ENCODE measurements at places on chromosomes 13 and 19.

DNA sequence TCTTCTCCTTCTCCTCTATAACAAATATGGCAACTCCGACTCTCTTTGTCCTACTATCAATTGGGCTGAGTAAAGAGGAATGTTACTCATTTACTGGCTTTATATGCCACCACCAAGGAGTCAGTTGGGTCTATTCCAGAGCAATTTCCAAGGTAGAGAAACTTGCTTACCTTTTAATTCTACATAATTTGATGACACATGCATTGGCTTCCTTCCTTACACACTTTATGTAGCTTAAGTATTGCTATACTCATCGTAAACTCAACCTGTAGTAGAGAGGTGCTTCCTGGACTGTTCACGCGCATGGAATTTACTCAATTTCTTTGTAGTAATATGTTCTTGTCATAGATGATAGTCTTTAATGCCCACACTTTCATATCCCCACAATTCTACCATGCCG is 160.7 kb downstream of the LMO7 start:
- no peak for DNase-seq

GRCh38 chr13:111039735-111040134 is 75.4 kb upstream of the ARHGEF7 start:
- DNase-seq, result no peak

DNA sequence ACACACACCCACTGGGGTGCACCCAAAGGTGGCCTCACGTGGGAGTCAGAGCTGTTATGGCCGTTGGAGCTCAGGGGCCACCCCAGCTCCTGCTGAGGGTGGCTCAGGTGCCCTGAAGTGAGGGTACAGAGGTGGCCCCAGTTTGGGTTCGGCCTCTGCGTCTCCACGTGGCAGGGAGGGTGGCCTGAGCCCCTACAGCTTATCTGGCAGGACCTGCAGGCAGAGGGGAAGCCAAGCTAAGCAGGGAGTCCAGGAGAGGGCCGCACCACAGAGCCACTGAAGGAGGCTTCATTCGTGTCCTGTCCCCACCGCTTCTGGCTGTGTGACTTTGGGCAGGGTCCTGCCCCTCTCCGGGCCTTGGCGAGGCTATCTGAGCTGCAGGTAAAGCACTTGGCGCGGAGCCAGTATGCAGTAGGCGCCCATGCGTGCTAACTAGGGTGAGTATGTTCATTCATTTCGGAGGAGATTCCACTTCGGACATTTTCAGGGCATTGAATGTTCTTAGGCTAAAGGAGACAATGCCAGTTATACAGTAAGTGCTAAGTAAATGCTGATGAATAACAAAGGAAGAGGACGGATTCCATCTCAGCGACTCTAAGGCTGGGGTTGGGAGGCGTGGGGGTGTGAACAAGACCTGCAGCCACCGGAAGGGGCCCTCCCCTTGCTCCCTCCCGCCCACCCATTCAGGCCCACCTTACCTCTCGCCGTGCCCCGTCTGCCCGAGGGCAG is 4.9 kb downstream of the REX1BD start:
- DNase-seq, result no peak

GRCh38 chr13:60093425-60094019 is 70.2 kb downstream of the DIAPH3 start:
- no peak for DNase-seq

- DNase-seq, result no peak
Observed at GRCh38 chr13:42395086-42395821, 123.3 kb downstream of the AKAP11 start.

- DNase-seq, result no peak
Observed at GRCh38 chr19:16470541-16470910, 1.2 kb downstream of the EPS15L1 start.

GRCh38 chr19:35899547-35900214 is 659 bp downstream of the NFKBID start:
- peak; percentile 48 for DNase-seq

DNA sequence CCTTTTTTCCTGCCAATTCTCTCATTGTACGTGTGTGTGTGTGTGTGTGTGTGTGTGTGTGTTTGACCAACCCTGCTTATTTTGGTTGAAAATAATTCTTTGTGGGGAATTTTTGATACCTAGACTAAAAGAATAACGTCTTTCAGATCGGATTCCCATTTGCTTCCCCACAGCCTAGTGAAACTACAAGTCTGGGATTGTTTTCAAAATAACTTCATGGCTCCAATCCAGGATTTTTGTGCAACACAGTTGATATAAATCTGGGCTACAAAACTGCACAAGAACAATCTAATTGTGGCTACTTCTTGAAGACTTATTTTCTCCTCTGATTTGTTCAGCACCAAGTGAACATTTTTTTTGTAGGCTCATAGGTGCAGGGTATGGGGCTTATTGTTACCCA is 332.8 kb upstream of the MIR17HG start:
- DNase-seq, result no peak

GRCh38 chr13:101382086-101382485 is 34.2 kb downstream of the NALCN start:
- DNase-seq, result no peak

DNA sequence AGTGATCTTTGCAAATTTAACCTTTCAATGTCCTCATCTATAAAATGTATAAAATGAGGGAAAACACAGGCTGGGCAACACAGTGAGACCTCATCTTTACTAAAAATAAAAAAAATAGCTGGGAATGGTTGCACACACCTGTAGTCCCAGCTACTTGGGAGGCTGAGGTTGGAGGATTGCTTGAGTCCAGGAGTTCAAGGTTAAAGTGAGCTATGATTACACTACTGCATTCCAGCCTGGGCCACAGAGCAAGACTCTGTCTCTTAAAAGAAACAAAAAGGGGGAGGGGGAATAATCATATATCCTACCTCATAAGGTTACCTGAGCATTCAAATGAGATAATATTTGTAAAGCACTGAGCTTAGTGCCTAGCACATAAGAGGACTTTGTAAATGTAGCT is 5.8 kb downstream of the MTRF1 start:
- no peak for DNase-seq

GRCh38 chr19:56692206-56692895 is 20.8 kb upstream of the ZNF835 start:
- DNase-seq, result peak; percentile 67

- no peak for DNase-seq
Observed at GRCh38 chr13:44652168-44652567, 76.0 kb upstream of the TSC22D1 start.

DNA sequence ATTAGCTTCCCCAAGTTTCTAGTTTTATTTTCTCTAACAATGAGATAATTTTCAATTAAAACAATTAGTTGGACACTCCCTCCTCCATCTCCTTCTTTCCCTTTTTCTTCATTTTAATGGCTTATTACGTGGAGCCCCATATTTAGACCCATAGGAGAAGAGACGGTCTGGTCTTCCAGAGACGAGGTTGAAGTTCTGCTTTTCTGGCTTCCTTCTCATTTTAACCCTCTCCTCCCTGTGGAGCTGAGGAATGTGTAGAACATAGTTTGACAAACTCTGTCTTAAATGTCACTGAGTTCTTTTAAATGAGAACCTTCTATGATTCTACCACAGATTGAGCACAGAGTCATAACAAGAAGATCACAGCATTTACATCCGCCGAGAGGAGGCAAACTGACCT is 86.8 kb downstream of the EDNRB start:
- no peak for DNase-seq

DNA sequence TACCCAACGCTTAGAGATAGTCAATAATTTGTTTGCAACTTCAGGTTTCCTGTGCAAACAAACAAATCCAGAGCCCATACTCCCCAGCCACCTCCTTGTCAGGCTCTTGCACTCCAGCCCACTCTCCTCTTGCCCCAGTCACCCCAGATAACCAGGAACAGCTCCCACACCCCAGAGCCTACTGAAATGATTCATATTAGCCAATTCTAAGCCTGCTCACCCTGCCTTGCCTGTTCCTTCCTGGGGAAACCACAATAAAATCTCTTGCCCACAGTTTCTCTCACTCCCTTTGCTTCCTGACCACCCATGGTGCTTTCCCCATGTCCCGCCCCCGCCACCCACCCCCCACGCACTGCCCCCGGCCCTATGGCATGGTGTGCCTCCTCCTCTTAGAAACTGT is 3.8 kb upstream of the ACTL9 start:
- no peak for DNase-seq

DNA sequence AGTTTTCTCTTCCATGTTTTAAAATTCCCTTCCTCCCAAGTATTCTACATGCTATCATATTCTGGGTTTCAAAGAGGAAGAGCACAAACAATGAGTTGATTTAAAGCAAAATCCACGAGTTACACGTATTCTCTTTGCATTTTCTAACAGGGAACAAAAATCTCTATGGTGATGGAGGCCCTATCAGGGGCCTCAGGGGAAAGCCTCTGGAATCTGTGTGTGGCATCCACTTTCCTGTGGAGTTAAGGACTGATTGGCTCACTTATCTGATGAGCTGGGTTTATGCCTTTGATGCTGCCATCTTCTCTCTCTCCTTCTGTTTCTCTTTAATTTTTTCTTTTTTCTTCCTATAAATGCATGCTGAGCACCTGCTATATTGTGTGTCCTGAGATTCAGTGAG is 14.8 kb downstream of the OLFM4 start:
- DNase-seq, result no peak

DNA sequence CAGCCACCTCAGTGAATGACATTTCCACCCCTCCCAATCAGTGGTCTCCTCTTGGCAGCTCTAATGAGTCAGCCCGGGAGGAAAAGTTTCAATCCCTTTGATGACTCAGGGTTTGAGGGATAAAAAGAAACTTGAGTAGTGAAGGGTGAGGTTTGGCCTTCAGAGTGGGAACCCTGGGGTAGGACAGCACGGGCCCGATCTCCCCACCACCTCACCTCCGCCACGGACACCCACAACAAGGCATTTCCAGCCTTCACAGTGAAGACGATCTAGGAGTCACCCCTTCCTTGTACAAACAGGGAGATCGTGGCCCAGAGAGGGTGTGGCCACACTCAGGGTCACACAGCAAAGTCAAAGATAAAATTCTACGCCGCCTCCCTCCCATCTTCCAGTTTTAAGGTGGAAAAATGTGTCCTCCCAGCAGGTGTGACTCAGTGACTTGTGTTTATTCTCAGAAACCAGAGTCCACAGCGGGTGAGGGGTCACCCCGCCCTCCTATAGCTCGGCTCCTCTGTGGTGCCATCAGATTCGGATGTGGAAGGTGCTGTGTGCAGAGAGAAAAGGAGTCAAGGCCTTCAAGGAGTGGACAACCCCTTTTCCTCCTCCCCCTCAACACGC is 12.3 kb downstream of the CIB3 start:
- DNase-seq, result no peak

DNA sequence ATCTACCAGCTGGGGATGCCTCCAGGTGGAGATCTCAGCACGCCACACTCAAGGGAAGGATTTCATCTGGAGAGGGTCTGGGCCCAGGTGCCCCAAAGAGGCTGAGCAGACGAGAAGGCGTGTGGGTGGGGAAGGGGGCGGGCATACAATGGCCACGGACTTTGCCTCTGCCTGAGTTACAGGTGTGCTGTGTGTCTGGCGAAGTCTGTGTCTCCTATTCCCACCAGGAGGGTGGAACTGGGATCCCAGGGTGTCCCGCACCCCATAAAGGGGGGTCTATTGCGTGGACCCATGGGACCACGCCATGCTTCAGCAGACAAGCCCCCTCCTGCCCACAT is 3.6 kb downstream of the TLE2 start:
- DNase-seq, result no peak

DNA sequence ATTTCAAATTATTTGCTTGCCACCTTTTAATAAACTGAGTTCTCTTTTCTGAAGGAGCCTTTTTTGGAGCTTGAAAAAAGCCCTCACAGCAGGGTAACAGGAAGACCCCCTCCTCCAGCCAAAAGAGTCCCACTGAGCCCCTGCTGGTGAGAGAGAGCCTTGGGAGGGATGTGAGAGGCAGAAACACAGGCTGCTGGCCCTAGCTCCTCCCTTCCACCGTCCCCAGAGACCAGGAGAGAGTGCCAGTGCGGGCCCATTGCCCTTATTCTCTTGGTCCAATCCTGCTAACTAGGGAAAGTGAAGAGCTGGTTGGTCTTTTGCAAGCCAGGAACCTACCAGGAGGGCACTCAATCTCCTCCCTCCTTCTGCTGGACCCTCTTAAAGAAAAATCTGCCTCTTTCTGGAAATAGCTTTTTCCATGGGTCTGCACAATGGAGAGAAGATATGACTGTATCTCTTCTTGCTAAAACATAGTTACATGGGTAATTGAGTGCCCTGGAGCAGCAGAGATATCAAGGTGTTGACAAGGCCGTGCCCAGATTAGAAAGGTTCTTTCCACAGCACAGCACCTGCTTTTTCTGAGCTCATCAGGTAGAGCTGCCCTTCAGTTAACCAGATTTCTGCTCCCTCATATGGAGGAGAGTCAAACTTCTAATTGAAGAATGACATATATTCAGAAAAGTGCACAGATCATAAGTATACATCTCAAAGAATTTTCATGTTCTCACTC is 113.9 kb downstream of the LRCH1 start:
- DNase-seq, result no peak

- no peak for DNase-seq
Observed at GRCh38 chr13:76853481-76853880, 32.7 kb downstream of the KCTD12 start.

DNA sequence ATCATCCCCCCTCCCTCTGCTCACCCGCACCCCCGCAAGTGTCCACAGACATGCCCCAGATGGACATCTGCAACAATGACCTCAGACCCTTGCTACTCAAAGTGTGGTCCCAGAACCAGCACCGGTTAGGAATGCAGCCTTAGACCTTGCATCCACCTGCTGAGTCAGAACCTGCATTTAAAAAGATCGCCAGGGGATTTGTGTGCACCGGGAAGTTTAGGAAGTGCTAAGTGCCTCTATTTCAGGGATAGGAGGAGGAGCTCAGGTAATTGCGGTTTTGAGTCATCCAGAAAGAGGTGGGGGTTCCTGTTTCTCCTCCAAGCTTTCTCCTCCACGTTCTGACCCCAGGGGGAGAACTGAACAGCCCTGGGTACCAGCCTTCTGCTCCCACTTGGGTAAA is 46.2 kb downstream of the CACNA1A start:
- no peak for DNase-seq

DNA sequence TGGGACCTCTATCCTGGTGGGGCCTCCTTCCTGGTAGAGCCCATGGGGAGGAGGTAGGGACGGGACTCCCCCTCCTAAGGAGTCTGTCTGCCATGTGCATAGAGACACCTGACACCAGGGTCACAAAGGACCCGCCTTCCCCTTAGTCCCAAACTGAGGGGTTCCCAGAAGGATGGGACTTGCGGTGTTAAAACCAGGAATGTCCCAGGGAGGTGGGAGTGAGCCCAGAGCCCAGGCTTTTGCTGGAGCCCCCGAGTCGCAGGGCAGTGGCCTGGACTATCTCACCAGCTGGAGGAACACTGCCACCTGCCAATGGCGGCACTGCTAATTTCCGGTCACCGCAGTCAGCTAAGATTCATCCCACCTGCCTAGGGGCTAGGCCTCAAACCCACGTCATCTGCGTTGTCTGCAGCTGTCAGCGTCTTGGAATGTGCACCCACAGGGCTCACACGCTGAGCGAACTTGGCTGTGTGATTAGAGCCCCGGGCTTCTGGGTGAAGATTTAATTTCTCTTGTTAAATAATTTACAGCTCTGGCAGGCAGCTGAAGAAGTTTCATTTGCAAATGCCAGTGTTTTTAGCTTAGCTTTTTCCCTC is 31.9 kb upstream of the ATP11A start:
- DNase-seq, result no peak
